ENCODE measurements at places on chromosomes 7 and 10.

GRCh38 chr10:88980247-88980646 lies 10.4 kb upstream of the FAS start:
- no peak for DNase-seq

DNA sequence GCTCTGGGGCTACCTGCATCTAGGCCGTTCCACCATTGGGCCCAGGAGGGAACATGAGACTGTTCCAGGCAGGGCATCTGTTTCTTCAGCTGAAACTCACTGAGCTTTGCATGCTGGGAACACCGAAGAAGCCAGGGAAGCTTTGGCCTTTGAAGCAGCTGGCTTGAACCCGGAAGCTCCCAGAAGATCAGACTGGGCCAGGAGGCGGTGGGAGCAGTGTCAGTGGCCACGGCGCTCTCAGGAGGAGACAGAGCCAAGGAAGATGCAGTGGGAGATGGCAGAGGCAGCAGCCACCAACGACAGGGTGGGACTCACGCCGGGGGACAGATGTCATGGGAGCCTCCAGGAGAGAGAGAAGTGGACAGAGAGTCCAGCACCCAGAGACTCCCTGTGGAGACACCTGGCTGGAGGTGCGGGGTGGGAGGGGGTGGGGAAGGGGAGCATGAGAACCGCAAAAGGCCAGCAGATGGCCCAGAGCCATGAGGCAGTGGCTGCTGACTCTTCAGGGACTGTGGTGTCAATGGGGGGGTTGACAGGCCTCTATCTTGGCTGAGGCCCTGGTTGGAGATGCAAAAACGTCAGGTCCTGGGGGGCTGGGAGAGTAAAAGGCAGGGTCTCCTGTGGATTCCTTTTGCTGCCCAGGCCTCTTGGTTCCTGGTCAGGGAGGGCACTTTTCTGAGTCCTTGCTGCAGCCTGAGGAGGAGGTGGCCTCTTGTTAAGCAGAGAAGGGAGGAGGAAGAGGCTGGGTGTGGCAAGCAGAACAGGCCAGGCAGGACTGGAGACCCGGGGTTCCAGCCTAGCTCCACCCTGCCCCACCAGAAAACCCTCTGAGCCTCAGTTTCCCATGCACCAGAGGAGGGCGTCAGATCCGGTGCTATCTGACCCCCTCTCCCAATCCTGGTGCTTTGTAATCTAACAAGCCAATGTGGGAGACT lies 6.3 kb upstream of the AQP1 start:
- no peak for DNase-seq

- no peak for DNase-seq
Measured at GRCh38 chr10:71239946-71240795, 27.8 kb downstream of the UNC5B start.

DNA sequence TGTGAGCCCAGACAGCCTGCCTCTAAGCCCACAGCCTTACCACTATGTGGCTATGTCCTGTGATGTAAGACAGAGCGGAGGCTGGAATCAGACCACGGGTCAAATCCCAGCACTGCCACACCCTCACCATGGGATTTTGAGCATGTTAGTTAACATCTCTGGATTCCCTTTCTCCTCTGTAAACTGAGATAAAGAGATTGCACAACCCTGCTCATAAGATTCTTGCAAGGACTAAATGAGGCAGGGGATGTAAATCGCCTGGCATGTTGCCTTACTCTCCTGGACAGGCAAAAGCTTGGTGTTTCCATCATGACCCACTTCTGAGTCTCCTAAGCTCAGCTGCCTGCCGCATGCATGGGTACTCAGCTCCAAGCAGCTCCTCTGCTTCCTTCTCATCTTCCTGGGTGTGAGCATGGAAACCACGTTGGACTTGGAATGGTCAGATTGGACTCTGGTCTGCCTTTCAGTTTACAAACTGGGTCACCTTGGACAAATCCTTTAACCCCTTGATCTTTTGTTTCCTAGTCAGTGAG lies 41.3 kb upstream of the MTURN start:
- no peak for DNase-seq

DNA sequence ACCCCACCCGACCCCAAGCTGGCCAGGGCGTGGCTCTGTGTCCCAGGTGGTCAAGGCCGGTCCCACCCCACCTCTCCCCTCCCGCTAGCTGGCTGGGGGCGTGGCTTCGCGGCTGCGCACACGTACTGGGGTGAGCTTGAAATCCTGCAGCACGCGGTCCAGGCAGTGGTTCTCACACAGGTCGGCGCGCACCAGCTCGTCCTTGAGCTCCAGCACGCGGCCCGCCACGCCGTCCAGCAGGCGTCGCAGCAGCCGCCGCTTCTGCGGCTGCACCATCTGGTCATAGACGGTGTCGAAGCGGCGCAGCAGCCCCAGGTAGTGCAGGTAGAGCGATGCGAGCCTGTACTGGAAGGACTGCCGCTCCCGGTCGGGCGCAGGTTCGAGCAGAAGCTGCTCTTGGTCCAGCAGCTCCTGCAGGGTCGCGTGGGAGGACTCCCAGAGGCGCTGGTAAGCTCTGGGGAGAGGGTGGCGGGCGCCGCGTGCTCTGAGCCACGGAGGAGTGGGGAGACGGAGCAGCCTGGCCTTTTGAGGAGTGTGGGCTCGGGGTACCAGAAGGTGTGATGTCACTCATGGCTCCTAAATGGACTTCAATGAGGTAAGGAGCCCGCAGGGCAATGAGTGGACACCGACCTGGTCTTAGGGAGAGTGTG lies 5.8 kb downstream of the H2BK1 start:
- no peak for DNase-seq

- DNase-seq: peak; percentile 40
Measured at GRCh38 chr10:49512121-49512809, 26.7 kb downstream of the ERCC6 start.

- DNase-seq: no peak
Measured at GRCh38 chr7:40808378-40808942, 673.7 kb downstream of the SUGCT start.

DNA sequence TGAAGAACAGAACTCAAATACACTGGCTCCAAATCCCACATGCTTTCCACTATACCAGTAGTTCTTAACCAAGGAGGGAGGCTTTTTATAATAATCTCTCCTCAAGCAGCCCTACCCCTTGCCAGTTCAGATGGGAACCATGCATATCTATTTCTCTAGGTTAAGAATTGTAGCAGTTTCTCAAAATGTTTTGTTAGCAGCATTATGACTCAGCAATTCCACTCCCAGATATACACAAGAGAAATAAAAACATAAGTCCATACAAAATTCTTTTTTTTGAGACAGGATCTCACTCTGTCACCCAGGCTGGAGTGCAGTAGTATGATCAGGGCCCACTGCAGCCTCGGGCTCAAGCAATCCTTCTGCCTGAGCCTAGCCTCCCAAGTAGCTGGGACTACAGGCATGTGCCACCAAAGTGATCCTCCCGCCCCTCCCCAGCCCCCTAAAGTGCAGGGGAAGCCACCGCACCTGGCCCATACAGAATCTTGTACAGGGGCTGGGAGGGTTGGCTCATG lies 18.1 kb downstream of the YWHAG start:
- DNase-seq: no peak

DNA sequence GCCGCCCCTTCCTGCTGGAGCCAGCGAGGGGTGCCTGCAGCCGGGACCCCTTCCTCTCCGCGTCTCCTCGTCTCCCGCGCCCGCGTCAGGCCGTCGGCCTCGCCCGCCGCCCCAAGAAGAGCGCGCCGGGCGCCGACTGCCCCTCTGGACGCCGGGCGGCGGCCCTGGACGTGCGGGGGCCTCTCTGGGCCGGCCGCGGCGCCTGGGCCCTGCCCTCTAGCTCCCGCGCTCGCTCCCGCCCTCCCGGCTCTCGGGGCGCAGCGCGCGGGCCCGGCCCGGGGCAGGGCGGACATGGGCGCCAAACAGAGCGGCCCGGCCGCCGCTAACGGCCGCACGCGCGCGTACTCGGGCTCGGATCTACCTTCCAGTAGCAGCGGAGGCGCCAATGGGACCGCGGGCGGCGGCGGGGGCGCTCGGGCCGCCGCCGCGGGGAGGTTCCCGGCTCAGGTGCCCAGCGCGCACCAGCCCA lies 704 bp downstream of the ZNRF2 start:
- no peak for DNase-seq

All from suppressor macrophage treated with lipopolysaccharide for 4 hours (primary cell).